ENCODE measurements at places on chromosomes 13 and 19.

- no peak for DNase-seq
Observed at GRCh38 chr19:19056636-19057275, 7.0 kb upstream of the SLC25A42 start.

DNA sequence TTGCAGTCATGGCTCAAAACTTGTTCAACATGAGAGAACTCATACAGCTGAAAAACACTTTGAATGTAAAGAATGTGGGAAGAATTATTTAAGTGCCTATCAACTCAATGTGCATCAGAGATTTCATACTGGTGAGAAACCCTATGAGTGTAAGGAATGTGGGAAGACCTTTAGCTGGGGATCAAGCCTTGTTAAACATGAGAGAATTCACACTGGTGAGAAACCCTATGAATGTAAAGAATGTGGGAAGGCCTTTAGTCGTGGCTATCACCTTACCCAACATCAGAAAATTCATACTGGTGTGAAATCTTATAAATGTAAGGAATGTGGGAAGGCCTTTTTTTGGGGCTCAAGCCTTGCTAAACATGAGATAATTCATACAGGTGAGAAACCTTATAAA lies 20.1 kb downstream of the ZNF283 start:
- no peak for DNase-seq

DNA sequence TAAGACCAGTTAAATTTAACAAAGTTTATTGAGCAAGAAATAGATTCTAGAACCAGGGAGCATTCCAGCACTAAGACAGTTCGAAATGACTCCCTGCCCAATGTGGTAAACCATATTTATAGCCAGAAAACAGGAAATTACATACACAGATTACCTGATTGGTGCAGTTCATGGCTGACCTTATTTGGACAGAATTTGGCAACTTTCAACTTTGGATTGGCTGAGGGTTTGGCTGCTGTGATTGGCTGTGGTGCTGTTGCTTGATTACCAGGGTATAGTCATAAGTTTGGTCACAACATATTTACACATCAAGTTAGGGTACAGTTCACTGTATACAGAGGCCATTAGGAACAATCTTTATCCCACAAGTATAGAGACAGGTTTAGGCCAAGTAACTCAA lies 984.8 kb upstream of the MIR17HG start:
- no peak for DNase-seq

- no peak for DNase-seq
Observed at GRCh38 chr13:91295712-91296410, 51.6 kb upstream of the MIR17HG start.

GRCh38 chr19:11208561-11209471 lies 11.5 kb upstream of the KANK2 start:
- no peak for DNase-seq

DNA sequence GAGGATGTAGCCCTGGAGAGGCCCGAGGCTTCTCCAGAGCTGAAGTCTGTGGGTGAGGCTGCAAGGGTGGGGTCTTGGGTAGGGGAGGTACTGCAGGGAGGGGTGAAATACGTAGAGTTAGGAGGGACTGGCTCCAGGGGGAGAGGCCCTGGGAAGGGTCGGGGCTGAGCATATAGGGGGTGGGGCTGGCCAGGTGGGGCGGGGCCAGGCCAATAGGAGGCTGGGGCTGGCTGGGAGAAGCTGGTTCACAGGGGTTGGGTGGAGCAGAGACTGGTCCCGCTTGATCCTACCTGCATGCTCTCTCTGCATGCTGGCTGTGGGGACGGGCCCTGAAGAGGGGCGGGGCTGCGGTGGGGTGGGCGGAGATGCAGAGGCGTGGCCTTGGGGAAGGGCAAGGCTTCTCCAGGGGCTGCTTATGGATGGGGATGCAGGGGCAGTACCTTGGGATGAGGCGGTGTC lies 51.9 kb downstream of the CELF5 start:
- no peak for DNase-seq

GRCh38 chr13:21909331-21909730 lies 238.5 kb downstream of the FGF9 start:
- no peak for DNase-seq

DNA sequence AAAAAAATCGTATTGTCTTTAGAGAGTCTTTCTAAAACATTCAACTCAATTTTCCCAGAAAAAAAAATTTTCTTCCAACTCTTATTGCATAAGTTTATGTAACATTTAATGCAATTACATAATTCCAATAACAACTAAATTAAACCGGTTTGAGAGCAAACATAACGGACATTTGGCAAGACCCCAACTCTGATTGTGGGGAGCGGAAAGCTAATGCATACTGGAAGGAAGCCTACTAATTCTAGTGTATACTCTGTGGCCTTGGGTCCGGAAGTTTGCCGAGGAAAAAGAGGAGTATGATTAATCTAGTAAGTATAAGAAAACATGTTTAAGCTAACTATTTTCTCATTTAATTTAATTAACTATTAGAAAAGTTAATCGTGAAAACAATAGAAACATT lies 21.3 kb upstream of the MIR17HG start:
- no peak for DNase-seq

DNA sequence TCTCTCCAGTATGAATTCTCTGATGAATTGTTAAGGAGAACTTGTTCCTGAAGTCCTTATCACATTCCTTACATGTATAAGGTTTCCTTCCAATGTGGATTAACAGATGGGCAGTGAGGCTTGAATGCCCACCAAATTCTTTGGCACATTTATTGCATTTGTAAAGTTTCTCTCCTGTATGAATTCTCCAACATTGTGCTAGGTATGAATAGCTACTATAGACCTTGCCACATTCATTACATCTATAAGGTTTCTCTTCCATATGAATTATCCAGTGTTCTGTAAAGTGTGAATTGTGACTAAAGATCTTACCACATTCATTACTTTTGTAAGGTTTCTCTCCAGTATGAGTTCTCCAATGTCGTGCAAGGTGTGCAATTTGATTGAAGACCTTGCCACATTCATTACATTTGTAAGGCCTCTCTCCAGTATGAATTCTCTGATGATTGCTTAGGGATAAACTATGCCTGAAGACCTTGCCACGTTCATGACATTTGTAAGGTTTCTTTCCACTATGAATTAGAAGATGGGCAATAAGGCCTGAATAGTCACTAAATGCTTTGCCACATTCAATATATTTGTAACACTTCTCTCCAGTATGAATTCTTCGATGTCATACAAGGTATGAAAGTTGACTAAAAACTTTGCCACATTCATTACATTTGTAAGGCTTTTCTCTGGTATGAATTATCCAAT lies 20.4 kb downstream of the ZNF578 start:
- DNase-seq: no peak

- no peak for DNase-seq
Observed at GRCh38 chr19:18489627-18490184, 32.2 kb downstream of the ELL start.

DNA sequence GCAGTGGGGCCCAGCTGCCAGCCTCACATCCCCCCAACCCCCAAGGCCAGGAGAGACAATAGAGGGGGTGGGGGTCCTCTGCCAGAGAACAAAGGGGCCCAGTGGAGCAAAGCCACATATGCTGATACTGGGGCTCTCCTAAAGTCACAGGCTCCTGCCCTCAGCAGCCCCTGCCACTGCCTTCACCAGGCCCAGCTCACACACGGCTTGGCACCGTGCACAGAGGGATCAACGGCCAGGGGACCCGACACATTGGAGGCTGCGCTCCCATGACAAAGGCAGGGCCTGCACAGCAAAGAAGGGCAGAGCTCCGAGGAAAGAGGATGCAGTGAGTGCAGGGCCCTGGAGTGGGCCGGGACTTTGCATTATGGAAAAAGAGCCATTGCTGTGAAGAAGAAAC lies 146.4 kb downstream of the KDM4B start:
- DNase-seq: no peak

DNA sequence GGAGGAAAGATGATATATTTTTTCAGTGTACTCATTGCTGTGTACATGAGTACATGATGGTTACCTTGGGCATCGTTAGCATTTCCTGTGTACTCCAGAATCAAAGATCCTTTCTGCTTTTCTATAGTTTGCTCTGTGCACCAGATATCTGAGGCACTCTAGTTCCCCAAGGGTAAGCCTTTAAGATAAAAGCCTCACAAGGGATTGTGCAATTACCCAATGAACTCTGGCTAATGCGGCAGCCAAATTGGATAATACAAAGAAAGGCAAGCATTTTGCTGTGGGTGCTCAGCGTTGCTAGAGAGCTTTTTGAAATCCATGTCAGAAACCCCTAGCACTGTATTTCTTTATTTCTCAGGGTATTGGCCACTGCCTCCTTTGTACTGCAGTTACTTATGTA lies 2.9 kb downstream of the CYSLTR2 start:
- no peak for DNase-seq

GRCh38 chr13:80047406-80047805 lies 293.5 kb downstream of the SPRY2 start:
- DNase-seq: no peak

GRCh38 chr13:75364131-75364713 lies 117.7 kb downstream of the TBC1D4 start:
- no peak for DNase-seq

- no peak for DNase-seq
Observed at GRCh38 chr19:7618771-7619510, 10.4 kb downstream of the XAB2 start.

Measured in BJ (cell line).